ENCODE measurements at places on chromosomes 2 and 18.

DNA sequence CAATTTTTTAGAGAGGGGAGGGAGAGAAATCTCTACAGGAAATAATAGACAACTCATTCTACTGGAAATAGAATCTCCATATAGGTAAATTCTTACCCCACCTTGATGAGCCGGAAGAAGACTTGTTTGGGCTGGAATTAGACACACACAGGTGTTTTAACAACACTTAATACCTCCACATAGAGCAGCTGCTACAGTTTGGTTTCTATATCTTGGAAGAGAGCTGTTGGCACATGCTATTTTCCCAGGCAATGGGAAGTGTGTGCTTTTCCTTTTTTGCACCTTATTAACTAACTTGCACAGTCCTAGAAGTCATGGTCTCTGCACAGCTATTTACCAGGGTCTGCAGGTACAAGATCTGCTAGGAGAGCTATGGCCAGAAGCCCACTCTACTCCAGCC is 73.7 kb downstream of the SATB2 start:
- no peak for DNase-seq

DNA sequence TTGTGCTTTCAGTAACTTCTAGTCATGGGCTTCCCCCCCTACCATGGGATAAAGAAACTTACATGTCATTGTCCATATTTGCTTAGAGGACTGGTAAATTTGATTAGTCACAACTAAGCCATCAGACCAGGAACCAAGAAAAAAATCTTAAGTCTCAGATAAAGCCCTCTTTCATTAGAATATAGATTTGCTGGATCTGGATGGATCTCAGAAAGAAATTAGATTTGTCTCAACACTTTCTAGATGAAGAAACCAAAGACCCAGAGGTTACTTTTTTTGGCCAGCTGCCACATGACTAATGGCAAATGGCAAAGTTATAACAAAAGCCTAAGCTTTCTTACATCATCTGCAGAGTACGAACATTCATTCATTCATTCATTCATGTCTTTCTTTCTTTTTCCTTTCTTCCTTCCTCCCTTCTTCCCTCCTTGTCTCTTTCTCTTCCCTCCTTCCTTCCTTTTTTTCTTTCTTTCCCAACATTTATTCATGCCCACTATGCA is 60.2 kb downstream of the CDCA7 start:
- no peak for DNase-seq

- no peak for DNase-seq
These were observed 207.7 kb downstream of the BCL2 start for GRCh38 chr18:63111671-63112402.

DNA sequence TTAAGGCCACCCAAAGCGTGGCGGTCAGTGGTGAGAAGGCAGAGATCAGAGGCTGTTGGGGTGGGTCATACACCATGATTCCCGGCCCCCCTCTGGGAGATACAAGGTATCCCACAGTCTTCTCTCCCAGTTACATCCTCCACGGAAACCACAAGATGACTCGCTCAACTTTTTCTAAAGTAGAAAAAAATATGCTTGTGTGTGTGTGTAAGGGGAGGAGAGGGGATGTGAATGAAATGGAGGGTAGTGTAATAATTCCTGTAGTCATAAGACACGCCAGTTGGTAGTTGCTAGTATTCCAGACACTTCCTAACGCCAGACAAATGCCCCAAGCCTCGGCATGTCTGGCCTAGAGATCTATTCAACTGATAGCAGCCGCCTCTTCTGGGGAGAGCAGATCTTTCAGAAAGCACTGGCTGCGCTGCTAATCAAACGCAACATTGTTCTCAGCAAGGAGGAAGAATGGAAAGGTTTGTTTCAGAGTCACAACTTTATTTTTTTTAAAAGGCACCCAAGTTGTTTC is 143.5 kb downstream of the TGIF1 start:
- DNase-seq: peak; percentile 19

GRCh38 chr2:33134086-33134771 is 187.5 kb downstream of the LTBP1 start:
- no peak for DNase-seq

GRCh38 chr2:7057865-7058400 is 140.7 kb downstream of the RNF144A start:
- DNase-seq: no peak

DNA sequence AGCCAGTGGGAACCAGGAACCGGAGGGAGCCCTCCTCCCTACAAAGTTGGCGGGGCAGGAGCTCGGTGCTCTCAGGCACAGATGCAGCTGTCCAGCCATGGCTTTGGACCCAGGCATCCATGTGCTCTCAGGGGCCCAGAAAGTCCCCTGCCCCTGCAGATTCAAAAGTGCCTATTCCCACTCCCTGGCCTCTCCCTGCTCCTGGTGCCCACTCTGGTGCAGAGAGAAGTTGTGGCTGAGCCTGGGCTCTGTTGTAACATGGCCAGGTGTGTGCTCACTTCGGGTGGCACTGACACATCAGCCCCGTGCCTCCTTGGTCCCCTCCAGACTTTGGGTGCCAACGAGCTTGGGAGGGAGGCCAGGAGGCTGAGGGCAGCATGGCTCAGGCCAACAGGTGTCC is 315.8 kb upstream of the KYNU start:
- DNase-seq: no peak

- DNase-seq: no peak
These were observed 41.9 kb upstream of the EPB41L3 start for GRCh38 chr18:5585653-5586052.

DNA sequence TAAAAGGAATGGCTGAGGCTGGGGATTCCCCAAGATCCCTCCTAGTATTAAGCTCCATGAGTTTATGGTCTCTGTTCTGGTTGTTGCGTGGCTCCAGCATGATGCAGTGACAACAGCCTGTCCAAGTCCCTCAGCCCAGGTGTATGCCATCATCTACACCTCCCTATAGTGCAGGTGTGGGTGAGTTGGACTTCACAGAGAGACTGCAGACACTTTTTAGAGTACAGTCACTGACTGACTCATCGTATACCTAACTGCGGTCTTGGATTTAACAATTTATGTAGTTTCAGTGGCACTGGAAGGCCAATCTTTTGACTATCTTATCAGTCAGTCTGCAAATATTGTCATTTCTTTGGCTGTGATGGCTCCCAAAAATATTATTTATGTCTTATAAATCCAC is 415.0 kb downstream of the TMX3 start:
- DNase-seq: no peak

- DNase-seq: no peak
These were observed 201.1 kb downstream of the PRKCE start for GRCh38 chr2:45852450-45853150.

DNA sequence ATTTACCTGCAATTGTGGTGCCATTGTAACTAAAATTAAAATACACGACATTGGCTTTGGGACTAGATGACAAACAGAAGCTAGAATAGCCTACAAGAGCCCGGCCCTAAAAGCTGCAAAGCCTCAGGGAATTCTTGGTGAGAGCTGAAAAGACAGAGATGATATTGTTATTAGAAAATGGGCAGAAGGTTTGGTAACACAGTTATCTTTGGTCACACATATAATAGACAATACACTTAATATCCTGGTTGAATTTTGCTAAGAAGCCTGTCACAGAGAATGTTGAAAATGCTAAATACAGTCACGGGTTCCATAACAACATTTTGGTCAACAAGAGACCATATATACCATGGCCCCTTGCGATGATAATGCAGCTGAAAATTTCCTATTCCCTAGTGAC is 157.3 kb upstream of the CDH19 start:
- no peak for DNase-seq

- DNase-seq: no peak
These were observed 1.4 kb downstream of the CCL20 start for GRCh38 chr2:227815066-227815465.

DNA sequence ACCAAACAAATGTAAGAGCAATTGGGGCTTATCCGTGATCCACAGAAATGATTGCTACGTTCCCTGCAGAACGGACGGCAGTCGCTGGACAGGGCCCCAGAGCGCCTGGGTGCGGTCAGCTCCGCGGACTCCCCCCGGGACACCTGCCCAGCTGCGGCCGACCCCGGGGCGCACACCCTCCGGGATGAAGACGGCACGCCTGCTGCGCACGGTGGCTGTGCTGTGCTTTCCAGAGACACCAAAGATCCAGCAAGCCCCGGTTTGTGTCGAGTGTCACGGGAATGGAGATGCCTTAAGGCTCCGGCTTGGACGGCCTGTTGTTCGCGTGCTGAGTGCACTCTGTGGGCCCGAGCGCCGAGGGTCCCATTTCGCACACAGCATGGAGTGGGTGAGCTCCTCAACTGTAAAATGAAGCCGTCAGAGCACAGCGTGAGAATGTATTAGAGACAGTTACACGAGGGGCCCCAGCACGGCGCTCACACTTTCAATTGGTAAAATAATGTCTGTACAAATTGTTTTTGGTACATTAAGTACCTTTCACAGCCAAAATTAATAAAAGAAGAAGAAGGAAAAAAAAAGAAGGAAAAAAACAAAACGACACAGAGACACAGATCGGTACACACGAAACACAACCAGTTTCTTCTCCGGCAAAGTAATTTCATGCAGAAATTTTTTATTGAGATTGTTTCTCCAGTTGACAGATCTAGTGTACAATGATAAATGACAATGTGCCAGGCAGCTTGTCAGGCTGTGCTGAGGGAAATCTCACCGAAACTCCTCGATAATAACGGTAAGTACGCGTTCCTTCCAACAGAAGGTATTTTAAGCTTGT is 615.8 kb upstream of the SALL3 start:
- no peak for DNase-seq

GRCh38 chr2:148021886-148022285 is 995 bp downstream of the MBD5 start:
- DNase-seq: no peak

GRCh38 chr2:181153886-181154285 is 173.5 kb downstream of the UBE2E3 start:
- DNase-seq: no peak

DNA sequence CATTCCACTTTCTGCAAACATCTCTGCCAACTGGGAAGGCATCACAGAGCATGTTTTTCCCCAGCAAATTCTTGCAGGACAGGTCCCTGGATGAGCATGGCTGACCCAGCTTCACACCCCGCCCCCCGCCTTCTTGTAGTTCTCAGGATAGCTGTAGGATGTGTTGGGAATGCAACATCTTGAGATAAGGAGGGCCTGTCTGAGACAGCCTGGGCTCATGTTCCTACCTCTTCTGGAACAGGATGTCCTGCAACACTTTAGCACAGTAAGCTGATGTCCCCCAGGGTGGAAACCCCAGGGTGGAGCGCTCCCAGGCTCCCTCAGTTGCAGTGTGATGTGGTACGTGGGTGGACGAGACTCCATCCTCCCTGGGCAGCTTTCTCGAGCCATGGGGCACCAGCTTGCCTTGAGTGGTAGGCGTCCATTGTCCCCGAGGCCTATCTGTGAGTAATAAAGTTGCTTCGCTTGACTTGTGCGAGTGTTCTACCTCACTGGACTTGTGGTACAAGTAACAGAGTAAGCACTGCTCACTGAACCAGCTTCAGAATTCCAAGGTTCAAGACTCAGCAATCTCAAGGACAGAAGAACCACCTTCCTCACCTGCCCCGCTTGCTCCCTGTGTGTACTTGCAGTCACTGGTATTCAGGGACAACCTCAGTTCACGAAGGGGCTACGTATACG is 48.6 kb downstream of the EMX1 start:
- DNase-seq: no peak

DNA sequence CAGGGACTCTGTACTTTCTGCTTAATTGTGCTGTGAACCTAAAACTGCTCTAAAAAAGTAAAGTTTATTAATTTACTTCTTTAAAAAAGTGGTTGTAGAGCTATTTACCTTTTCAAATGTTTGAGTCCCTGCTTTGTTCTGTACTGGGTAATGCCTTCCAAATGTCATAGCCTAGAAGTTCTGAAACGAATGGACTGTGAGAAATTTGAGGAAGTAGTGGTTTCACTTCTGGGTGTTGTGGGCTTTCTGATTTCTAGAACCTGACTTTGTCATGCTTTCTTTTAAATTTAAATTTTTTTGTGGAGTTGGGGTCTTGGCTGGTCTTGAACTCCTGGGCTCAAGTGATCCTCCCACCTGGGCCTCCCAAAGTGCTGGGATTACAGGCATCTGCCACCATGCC is 44.6 kb downstream of the SMAD4 start:
- no peak for DNase-seq

DNA sequence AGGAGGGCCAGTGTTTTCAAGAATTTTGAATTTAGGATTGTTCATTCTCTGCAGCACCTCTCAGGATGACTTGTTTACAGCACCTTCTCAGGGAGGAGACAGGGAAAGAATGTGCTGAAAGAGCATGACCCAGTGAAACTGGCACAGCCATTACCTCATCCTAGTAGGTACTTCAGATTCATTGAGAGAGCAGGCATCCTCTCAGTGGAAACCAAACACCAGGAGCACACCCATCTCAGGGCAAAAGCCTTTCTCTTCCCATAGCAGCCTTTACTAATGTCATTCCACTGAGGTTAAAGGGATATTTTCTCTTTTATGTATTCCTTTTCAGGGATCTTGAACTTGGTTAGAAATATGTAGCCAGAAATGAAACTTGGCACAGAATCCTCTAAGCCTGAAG is 2.6 kb downstream of the MAP2 start:
- no peak for DNase-seq

- no peak for DNase-seq
These were observed 43.2 kb downstream of the SP140 start for GRCh38 chr2:230268606-230269243.

DNA sequence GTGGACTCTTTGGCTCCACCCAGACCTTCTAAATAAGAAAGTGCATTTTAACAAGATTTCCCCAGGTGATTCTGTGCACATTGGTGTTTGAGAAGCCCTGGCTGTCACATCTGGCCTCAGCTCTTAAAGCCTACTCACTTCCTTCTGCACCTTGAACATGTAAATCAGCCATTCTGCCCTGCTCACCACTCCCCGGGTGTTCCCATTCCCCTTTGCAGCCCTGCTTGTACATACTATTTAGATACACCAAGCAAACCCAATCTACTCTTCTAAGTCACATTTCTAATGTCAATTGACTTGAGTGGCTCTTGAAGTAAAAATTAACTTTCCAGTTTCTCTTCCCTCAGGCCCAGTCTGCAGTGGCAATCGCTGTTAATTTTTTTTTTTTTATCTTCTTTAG is 13.1 kb upstream of the SCN1A start:
- DNase-seq: no peak

GRCh38 chr2:118310681-118311429 is 222.6 kb downstream of the INSIG2 start:
- DNase-seq: no peak

GRCh38 chr18:28786926-28787325 is 610.0 kb upstream of the CDH2 start:
- no peak for DNase-seq

DNA sequence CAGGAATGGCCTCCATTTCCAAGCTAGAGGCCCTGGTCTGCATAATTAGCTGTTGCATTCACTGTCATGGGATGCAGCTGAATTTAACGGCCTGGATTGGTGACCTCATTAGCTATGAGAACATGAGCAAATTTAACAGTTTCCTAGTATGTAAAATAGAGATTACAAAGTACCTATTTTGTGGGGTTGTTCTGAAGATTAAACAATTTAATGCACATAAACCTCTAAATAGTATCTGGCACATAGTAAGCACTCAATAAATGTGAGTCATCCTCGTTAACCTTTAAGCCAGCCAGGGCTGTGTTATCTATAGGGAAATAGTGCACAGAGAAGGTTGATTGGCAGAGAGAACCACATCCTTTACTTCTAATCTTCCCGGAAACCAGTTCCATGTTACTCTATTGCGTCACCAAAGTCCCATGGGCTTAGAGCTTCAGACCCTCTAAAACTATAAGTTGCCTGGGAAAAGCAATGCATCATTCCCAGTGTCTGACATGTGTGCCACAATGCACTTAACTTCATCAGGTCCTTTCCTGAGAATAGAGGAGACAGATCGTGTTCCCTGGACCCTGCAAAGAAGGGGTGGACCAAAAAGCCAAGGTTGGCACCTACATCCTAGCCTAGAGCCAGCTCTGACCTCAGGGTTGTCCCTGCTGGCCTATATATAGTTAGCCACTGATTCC is 196.5 kb downstream of the LNPK start:
- DNase-seq: no peak

- no peak for DNase-seq
These were observed 59.9 kb downstream of the ATP9B start for GRCh38 chr18:79129120-79129519.

Measured in T-helper 1 cell (primary cell).